ENCODE measurements at places on chromosomes 1 and 21.

DNA sequence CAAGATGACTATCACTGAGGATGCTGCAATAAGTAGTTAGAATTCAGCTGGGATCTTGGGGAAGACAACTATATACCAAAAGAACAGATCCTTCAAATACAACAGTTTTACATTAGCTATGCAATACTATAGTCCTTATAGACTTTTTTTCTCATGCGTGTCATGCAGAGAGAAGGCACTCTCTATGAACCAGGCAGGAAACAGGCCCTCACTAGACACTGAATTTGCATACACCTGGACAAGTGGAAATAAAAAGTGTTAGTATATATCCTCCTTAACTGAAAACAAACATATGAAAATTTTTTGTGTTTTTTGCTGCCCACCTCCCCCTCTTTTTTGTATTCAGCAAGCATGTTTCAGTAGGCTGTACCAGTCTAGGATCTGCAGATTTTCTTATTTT, 29.9 kb downstream of the TMCO1 start:
- DNase-seq, result no peak

DNA sequence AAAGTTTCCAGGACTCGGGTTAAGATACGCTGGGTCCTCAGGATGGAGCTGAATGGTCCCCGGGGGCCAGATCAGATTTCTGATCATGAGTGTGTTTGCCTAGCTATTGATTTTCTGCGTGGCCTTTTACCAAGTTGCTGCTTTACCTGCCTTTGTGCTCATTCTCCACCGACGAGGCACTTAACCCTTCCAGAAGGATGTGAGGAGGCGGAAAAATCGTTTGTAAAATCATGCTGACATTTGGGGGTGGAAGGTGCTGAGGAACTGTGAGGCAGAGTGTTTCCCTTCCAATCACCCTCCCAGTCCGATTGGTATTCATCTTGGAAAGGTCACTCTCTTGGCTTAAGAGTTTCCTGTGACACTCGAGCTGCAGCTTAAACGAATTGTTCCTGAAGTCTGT, 337.1 kb upstream of the KAZN start:
- no peak for DNase-seq

- DNase-seq, result no peak
Measured at GRCh38 chr1:11237356-11237755, 25.0 kb downstream of the MTOR start.

DNA sequence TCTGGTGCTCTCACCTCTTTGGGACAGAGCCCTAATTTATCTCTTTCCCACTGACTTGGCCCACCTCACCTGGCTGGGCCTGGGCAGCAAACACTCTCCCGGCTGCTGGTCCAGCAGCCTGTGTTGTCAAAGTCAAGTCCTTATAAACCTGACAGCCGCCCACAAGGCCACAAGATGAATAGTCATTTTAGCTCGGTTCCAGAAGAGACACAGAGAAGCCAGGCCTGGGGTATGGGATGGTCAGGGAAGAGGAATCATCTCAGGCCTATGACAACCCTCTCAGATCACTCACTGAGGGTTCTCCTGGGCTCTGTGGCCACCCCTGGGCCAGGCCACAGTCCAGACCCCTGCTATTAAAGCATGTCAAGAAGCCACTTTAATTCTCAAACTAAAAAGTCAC, 158.5 kb downstream of the FOXD2 start:
- DNase-seq, result no peak

DNA sequence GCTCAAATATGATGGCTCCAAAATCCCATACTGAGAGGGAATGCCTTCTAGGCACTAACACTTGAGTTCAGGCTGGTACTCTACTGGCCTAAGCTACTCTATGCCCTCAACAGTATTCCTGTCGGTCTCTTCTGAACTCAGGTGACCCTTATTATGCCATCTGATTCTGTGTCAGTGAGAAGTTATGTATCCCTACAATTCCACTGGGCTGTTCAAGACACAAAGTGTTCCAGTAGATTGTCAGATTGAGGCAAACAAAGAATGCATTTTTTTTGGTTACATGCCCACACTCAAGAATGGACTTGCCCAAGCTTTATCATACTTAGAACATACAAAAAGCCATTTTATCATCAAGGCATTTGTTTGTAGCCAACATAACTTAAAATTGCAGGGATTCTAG, 553.8 kb upstream of the PRMT6 start:
- no peak for DNase-seq

GRCh38 chr1:52751589-52752483, 25.6 kb downstream of the ZYG11B start:
- DNase-seq, result no peak

GRCh38 chr1:29055160-29055559, 68.5 kb downstream of the TMEM200B start:
- DNase-seq, result no peak

GRCh38 chr1:11629184-11630016, 24.8 kb downstream of the FBXO2 start:
- DNase-seq, result no peak
